ENCODE measurements at places on chromosomes 6 and 20.

DNA sequence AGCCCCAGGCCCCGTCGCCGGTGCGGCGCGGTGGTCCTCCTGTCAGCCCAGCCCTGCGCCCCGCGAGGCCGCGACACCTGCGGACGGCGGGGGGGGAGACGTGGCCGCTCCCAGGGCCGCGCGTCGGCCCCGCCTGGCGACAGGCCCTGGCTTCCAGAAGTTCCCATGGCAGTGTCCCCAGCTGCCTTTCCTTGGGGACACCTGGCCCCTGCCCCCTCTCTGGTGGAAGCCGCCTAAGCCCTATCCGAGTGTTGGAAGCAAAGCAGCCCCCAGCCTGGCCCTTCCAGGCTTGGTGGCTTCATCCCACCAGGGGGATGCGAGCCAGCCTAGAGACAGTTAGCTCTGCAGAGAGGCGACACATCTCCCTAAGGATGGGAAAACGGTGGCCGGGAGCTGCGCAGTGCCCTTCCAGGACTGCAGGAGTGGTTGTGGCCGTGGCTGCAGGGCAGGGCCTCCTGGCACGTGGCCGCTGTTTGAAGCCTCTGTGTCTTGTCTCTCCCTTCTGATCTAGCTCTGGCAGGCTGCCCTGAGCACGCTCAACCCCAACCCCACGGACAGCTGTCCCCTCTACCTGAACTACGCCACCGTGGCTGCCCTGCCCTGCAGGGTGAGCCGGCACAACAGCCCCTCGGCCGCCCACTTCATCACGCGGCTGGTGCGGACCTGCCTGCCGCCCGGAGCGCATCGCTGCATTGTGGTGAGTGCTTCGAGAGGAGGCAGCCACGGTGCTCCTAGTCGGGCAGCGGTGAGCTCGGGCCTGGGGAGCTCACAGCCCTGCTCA lies 816 bp downstream of the NPEPL1 start:
- peak; percentile 83 for DNase-seq

DNA sequence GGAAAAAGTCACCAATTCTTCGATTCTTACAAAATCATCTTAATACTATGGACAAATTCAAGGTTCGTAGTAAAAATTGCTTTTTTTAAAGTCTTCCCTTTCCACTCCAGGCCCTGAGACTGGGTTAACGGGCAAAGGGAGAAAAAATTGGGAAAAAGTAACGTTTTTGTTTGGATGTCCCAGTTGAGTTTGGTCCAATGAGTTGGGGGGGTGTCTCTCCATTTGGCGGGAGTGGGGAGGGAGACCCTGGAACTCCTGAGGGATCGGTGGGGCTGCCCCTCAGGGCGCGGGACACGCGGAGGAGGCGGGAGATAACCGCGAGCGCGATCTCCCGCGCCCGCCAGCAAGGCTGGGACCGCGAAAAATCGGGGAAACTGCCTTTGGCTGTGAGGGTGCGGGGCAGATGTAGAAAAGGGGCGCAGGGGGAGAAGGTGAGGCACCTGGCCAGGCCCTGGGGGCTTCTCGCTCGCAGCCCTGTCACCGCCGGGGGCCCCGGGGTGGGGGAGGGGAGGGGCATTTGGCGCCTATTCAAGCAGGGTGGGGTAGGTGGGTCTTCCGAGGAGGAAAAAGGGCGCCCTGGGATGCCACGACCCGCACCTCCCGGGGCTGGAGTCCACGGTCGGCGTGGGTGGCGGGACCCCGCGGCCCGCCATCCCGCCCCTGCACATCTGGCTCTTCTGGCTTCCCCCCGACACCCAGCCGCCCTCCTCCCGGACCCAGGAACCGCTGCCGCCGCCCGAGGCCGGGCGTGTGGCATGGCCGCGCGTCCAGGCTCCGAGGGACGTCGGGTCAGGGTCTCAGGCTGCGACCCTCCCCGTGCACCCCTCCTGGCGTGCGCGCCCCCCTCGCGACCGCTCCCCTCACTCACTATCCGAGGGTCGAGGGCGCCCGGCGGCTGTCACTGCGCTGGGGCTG lies 595 bp downstream of the FBXO5 start:
- no peak for DNase-seq

DNA sequence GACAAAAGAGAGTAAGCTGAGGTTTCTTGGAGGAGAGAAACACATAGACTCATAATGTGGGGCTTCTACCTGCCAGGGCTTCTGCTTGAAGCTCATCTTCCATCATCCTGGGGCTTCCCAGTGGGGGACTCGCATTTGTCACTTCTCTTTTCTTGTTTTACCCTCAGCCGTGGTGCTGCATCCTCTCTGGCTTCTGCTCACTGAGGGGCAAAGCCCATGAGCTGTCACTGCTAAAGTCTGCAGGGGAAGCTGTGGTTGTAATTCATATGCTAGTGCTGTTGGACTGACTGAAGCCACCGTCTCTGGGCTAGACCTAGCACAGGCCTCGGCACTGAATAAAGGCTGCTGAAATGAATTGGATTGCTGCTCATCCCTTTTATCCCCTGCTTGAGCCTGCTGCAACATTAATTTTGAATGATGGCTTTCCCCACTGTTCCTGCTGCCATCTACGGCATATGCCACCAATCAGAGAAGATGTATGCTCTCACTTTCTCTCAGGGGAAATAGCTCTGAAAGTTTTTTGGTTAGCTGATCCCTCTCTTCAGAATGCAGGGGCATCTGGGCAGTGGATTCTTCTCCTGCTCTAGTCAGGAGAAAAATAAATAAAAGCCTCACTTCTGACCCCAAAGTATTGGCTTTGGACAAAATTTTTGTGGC lies 568.4 kb upstream of the MAP3K7 start:
- DNase-seq = no peak

GRCh38 chr6:156821707-156822106 lies 44.5 kb downstream of the ARID1B start:
- DNase-seq = no peak

- DNase-seq = no peak
Observed at GRCh38 chr6:9514146-9514545, 900.7 kb downstream of the TFAP2A start.

- DNase-seq = no peak
Observed at GRCh38 chr6:105226598-105227294, 46.9 kb upstream of the POPDC3 start.

DNA sequence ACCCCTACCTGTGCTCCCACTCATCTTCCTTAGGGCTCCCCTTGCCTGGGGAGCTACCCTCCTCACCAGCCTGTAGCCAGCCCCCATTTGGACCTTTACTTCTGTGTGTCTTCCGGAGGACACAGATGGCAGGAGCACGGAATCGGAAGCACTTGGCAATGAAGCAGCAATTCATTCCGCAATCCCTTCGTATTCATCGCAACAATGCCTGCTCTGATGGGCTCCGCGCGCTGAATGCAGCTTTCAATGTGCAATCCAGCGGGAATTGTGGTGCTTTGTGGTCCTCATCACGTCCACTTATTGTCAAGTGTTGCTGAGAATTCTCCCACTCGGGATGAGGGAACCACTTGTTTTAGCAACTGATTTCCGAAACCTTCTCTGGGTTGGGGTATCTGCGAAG lies 336.0 kb downstream of the DHX35 start:
- no peak for DNase-seq

DNA sequence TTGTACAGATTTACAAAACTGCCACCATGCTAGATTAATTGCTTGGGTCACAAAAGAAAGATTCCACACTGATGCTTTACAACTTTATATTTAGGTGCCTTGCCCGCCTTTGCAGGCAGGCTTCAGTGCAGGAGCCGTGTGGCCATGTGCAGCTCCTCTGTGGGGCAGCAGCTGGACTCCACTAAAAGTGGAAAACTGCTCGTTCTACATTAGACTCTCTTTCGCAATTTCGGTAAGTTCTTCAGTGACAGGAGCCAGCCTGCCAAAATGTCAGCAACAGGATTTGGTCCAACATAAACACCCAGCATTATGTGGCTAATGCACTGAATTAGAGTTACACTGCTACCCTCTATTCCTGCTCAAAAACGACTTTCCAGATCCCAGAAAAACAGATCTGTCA lies 174.4 kb upstream of the KCNK16 start:
- DNase-seq = no peak

- DNase-seq = no peak
Observed at GRCh38 chr20:24653306-24653705, 183.9 kb downstream of the SYNDIG1 start.

GRCh38 chr6:137452333-137452894 lies 41.8 kb downstream of the OLIG3 start:
- DNase-seq = no peak

DNA sequence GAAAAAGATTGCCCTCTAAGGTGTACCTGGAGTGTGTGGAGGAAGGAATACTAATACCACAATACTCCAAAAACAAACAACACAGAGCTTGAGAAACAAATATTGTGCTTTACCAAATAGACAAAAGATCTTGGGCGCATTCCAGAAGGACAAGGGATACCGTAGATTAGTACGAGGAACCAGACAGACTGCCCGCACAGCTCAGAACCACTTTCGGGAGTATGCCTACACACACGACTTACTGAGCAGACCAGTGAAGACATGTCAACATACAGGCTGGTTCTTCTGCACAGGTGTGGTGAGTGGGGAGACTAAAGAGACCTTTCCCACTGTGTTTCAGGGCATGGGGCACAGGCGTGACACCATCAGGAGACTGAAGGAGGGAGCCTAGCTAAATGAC lies 15.8 kb upstream of the FOXQ1 start:
- no peak for DNase-seq

DNA sequence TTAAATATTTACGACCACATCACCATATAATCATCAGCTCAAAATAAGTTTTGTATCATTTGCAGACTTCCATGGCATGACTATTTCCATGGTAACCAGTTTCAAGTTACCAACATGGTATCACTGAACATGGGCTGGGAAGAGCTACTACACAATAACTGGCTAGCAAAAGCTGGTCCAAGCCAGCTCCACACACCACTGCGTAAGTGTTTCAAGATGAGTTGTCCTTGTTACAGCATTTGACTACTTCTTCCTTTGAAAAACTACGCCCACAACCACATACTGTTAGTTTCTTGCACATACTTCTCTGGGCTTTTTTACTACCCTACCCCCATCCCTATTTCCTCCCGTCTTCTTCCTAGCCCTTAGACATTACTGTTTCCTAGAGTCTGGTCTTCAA lies 8.5 kb downstream of the CD164 start:
- no peak for DNase-seq

- DNase-seq = no peak
Observed at GRCh38 chr6:158554611-158555361, 5.1 kb upstream of the TMEM181 start.

GRCh38 chr6:46453741-46454316 lies 37.4 kb downstream of the RCAN2 start:
- no peak for DNase-seq

DNA sequence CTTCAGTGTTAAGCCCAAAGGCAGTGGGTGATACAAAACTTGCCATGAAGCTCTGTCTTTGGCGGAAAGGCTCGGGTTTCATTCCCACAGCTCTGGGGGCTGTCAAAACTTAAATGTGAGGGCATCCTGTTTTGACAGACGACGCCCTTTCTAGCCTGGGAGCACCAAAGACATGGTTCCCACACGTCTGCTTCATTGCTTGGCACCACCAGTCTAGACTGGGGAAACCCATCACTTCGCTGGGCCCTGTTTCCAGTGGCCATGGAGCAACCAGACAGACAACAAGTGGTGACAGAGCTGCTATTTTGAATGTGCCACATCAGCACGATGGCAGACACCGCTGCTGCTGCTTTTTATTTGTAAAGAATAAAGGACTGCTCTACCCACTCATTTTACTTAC lies 127.5 kb downstream of the SASH1 start:
- DNase-seq = no peak

DNA sequence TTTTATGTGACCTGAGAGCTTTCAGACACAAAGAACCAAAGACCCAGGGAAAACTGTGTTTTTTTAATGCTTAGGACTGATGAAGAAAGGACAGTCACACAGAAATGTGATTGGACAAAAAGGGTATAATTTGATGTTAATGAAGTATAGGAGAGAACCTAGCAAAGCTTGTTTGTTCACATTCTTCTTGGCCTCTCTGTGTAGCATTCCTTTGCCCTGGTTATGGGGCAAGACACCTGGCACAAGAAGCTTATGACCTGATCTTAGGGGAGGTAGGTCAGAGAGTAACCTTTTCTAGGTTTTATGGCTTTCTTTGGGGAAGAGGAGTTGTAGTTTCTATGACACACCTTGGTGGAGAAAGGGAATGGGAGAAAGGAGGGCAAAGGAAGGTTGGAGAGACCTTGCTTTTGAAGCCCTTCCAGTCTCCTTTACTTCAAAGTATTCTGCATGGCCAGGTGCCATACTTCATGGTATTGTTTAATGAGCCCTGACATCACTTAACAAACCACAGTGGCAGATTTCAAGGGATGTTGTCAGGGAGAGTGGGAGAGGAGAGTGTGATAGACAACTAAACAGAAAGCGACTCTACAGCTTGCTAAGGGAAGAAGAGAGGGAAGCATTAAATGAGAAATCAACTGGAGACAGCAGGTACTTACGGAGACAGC lies 701.8 kb upstream of the FLRT3 start:
- DNase-seq = no peak

GRCh38 chr20:21126581-21126870 lies 644 bp downstream of the KIZ start:
- DNase-seq = no peak

Measured in osteocyte (in vitro differentiated cells).